LHCN-M2 (cell line): ENCODE measurements at places on chromosomes 2 and 18. TPM values are rescaled to one million over a fixed set of nuclear protein-coding genes. Genes with fewer than 3 reads are reported as not detected.

Gene AGPS
- 48.6 and 49.8 TPM in 2 replicates for total RNA-seq

Gene CCDC85A
- 0.57 and 1.9 TPM in 2 replicates for total RNA-seq

Gene SKA1
- total RNA-seq = 44.1 and 47.3 TPM in 2 replicates

Gene G6PC2
- not detected in 2 replicates for total RNA-seq

Gene NT5DC4
- not detected in 2 replicates for total RNA-seq

Gene MRPL19
- 55.6 and 76.4 TPM in 2 replicates for total RNA-seq

Gene TUBB8B
- total RNA-seq = not detected in 2 replicates

GRCh38 chr2:170394641-170395387, 216.9 kb downstream of the MYO3B start:
- DNase-seq = no peak

GRCh38 chr2:138445227-138445626, 56.3 kb upstream of the SPOPL start:
- DNase-seq = no peak

GRCh38 chr18:36149514-36150289, 20.0 kb downstream of the ELP2 start:
- no peak for DNase-seq

- DNase-seq = no peak
These were observed 81.0 kb downstream of the EPC2 start for GRCh38 chr2:148725564-148725963.

DNA sequence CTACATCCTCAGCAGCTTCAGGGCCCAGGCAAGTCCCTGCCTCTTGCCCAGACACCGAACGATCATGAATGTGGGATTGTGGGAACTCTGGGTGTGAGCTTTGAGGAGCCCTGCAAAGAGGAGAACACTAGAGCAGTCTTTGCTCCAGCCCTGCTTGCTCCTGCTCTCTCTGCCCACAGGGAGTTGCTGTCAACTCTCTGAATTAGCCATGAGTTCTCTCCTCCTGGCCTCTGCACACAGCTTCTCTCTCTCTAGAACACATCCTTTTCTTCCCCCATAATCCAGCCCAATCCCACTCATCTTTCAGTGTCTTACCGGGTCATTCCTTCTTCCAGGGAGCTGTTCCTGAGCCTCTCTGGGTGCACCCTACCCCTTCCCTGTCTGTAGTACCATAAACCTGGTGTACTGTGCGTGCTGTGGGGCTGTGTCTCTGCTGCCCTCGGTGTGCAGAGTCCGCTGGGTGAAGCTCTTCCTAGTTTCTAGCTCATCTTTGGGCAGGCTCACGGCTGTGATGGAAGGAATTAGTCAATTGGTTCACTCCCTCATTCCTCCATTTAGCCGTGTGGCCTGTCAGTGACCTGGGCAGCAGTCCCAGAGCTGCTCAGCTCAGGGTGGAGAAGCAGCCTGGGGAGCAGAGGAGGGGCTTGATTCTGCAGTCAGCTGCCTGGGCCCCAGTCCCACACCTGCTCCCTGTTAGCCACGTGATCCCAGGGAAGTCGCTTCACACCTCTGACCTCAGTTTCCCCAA, 132.9 kb upstream of the HDAC4 start:
- no peak for DNase-seq
